Endodermal cell (in vitro differentiated cells): ENCODE measurements at places on chromosomes 3 and 15. TPM values are rescaled to one million over a fixed set of nuclear protein-coding genes. Genes with fewer than 3 reads are reported as not detected.

GRCh38 chr3:186102687-186103086 lies 6.2 kb downstream of the ETV5 start:
- H3K36me3 ChIP-seq, result peaks cover 27% of the 10 kb centered on the region
- H3K4me1 ChIP-seq, result peaks cover 4% of the 10 kb centered on the region
- no peak overlapping the region for H3K4me3 ChIP-seq
- no peak for DNase-seq
- H3K27ac ChIP-seq, result no peak overlapping the region

- H3K4me1 ChIP-seq, result peaks cover 4% of the 10 kb centered on the region
- no peak overlapping the region for H3K4me3 ChIP-seq
- DNase-seq, result peak; percentile 74
- H3K36me3 ChIP-seq, result no peaks in the 10 kb centered on the region
- H3K27me3 ChIP-seq, result no peaks in the 10 kb centered on the region
- no peak overlapping the region for H3K27ac ChIP-seq
Observed at GRCh38 chr3:124620600-124621063, 109.6 kb upstream of the UMPS start.

DNA sequence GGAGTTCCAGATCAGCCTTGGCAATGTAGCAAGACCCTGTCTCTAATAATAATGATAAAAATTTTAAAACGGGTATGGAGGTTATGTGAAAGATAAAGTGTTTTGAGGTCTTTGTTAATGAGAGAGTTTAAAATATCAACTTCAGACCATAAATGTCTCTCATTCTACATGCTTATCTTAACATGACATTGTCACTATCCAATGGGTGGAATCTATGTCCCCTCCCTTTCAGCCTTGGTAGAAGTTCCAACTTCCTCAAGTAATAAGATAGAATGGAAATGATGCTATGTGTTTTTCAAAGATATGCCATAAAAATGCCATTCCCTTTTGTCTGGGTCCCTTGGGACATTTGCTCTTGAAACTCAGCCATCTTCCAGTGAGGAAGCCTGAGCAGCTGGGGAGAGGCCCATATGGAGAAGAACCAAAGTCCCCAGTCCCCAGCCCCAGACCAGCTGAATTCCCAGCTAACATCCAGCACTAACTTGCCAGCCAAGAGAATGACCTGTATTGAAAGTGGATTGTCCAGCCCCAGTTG lies 17.0 kb downstream of the RPSA start:
- no peak for DNase-seq
- H3K4me3 ChIP-seq, result no peak overlapping the region
- H3K36me3 ChIP-seq, result no peaks in the 10 kb centered on the region
- no peak overlapping the region for H3K27ac ChIP-seq
- peaks cover 9% of the 10 kb centered on the region for H3K4me1 ChIP-seq

DNA sequence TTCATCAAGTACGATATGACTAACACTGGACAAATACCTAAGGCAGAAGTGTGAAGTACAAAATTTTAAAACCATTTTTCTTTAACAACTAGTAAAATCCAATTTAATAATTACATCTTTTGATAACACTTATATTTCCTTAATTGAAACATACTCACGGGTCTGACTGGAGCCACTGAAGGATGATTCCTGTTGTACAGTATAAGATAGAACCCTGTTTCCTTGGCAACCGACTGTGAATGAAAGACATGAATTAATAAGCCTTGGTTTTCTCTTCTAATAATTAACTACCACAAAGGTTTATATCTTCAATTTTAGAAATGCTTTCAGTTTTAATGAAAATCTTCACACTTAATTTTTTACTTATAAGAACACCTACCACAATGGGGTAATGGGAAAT lies 19.4 kb downstream of the DHX36 start:
- H3K27me3 ChIP-seq, result no peaks in the 10 kb centered on the region
- no peak for DNase-seq

DNA sequence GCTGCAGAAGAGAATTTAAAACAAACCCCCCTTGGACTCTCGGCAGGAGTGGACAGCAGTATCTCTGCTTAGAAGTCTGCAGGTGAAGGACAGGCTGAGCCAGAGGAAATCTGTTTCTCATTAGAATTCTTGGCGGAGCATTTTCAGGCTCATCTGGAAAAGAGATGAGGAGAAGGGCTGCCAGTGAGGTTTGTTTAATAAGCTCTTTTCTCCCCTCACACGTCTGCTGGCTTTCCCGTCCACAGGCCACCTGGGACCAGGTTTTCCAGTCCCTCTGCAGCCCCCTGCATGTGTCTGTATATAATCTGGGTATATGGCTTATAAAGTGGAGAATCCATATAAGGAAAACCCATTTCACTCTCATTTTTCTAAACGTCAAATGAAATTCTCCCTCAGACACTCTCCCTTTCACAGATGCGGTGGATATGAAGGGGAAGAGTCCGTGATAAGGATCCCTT lies 155.4 kb upstream of the TPM1 start:
- H3K27me3 ChIP-seq, result no peaks in the 10 kb centered on the region
- H3K4me3 ChIP-seq, result no peak overlapping the region
- no peak for DNase-seq

GRCh38 chr3:160831401-160831800 lies 75.4 kb downstream of the PPM1L start:
- no peaks in the 10 kb centered on the region for H3K27me3 ChIP-seq
- no peaks in the 10 kb centered on the region for H3K4me1 ChIP-seq
- DNase-seq, result no peak

- H3K36me3 ChIP-seq, result no peaks in the 10 kb centered on the region
- no peak for DNase-seq
- H3K4me3 ChIP-seq, result no peak overlapping the region
- no peaks in the 10 kb centered on the region for H3K27me3 ChIP-seq
- no peaks in the 10 kb centered on the region for H3K4me1 ChIP-seq
Observed at GRCh38 chr3:14861031-14861430, 42.3 kb downstream of the FGD5 start.

DNA sequence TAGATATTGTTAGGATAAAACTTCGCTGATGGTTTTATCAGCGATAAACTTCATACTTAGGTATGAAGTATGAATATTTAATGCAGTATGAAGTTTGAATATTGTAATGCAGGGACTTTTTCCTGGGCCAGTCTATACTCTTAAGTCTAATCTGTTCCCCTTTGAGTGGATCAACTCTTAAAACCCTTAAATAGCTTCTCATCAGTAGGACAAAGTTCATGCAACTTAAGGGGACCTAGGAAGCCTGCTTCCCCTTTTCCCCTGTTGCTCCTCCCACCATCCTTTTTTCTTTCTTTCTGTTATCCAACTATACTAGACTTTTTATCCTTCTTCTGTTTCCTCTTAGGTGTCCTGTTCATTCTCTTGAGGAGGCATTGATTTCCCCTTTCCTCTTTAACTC lies 78.7 kb downstream of the MITF start:
- no peak overlapping the region for H3K4me3 ChIP-seq
- no peaks in the 10 kb centered on the region for H3K27me3 ChIP-seq
- no peaks in the 10 kb centered on the region for H3K4me1 ChIP-seq
- DNase-seq, result no peak

DNA sequence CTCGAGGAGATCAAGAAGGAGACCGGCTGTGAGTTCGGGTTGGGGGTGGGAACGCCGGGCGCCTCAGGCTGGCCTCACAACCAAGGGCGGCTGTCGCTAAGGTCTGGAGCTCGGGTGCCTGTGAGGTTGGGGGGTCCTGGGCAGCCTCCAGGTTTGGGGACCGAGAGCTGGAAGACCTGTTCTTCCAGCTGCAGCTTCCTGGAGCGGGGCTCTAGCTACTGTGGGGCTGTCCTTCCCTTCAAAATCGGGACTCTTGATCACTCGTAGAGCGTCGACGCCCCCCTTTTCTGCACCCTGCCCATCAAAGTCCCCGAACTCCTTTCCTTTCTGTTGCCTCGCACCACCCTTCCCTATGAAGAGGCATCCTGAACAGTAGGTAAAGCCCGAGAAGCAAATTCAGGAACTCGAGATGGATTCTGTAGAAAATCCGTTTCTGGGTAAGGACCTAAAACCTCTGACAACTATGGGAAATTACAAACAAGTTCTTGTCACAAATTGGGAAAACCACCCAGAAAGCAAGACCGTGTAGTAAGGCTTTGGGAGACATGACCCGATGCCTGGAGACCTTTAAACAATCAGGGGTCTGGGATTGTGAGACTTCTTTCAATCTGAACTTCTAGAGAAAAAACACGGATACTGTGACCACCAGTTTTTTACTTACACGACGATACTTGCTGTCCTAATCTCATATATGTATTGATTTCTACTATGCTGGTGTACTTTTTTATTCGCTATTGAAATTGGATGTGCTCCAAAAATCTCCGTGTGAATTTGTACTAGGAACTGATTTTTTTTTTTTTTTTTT lies 556 bp downstream of the CHP1 start:
- H3K4me3 ChIP-seq, result peak overlapping the region; percentile 95
- peak overlapping the region; percentile 36 for H3K27ac ChIP-seq
- no peaks in the 10 kb centered on the region for H3K27me3 ChIP-seq
- no peaks in the 10 kb centered on the region for H3K4me1 ChIP-seq
- no peak for DNase-seq
- peaks cover 8% of the 10 kb centered on the region for H3K36me3 ChIP-seq

DNA sequence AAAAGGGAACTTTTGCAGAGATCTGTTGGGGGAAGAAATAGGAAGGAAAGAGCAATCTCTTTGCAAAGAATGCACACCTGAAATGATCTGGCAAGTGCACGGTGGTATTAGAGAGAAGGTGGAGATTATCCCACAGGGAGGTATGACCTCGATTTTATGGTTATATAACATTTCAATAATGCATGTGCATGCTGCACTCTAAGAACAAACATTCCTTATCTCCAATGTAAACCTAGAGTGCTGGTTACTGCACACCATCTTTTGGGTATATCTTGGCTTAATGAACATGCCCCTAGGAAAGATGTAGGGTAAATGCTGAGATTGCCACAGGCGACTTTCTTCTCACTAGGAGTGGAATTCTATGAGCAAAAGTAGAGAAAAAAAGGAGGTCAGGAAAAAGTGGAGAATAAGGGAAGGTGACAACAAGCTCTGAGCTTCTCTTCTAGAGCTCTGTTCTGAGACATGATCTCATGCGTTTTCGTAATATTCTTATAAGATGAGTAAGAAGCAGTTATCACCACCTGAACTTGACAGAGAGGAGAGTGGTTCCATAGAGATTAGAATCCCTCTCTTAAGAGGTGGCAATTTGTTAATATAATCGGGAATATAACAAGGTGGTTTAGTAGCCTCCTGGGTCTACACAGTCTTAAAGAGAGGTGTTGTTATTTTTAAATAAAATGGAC lies 117.5 kb upstream of the TMC3 start:
- no peak overlapping the region for H3K4me3 ChIP-seq
- H3K4me1 ChIP-seq, result peaks cover 5% of the 10 kb centered on the region
- no peak for DNase-seq
- no peak overlapping the region for H3K27ac ChIP-seq
- no peaks in the 10 kb centered on the region for H3K27me3 ChIP-seq

- H3K27me3 ChIP-seq, result no peaks in the 10 kb centered on the region
- H3K36me3 ChIP-seq, result no peaks in the 10 kb centered on the region
- H3K27ac ChIP-seq, result no peak overlapping the region
- H3K4me1 ChIP-seq, result no peaks in the 10 kb centered on the region
- DNase-seq, result no peak
- no peak overlapping the region for H3K4me3 ChIP-seq
Observed at GRCh38 chr3:78154521-78155186, 1114.8 kb downstream of the ROBO2 start.

DNA sequence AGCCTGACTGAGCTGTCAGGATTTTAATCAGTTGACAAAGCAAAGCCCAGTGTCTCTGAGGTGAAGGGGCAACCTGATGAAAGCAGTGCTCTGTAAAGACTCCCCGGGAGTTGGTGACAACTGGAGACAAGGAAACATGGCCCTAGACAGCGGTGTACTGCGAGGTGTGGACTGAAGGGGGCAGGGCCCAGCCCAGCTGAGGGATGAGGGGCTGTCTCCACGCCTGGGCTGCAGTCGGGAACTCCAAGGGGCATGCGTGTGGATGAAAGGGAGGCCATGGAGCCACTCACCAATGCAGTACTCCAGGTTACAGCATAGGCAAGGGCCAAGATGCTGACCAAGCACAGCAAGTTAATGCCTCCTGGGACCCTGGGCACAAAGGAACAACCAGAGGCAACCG lies 45.1 kb downstream of the SCAP start:
- peaks cover 70% of the 10 kb centered on the region for H3K36me3 ChIP-seq
- DNase-seq, result peak; percentile 22
- H3K27me3 ChIP-seq, result no peaks in the 10 kb centered on the region
- no peak overlapping the region for H3K27ac ChIP-seq
- no peak overlapping the region for H3K4me3 ChIP-seq

DNA sequence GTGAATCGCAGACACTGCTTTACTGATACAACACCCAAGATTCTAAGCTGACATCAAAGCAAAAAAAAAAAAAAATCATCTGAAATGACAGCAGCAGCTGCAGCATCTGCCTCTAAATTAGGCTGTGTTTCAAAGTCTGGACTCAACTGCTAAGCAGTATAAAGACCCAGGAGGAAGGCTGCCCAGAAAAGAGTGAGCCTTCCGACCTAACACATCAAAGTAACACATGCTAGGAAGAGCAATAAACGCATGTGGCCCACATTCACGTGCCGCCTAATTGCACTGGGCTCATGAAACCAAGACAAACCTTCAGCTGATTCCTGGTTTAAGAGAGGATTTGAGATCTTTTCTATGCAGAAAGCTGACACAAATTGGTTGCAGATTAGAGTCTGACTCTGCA lies 317.1 kb downstream of the ZIC4 start:
- no peaks in the 10 kb centered on the region for H3K4me1 ChIP-seq
- H3K27ac ChIP-seq, result no peak overlapping the region
- no peaks in the 10 kb centered on the region for H3K36me3 ChIP-seq
- H3K4me3 ChIP-seq, result no peak overlapping the region

- H3K4me1 ChIP-seq, result no peaks in the 10 kb centered on the region
- H3K27ac ChIP-seq, result no peak overlapping the region
- DNase-seq, result no peak
- H3K27me3 ChIP-seq, result no peaks in the 10 kb centered on the region
Observed at GRCh38 chr3:155332716-155333115, 39.2 kb upstream of the STRIT1 start.

DNA sequence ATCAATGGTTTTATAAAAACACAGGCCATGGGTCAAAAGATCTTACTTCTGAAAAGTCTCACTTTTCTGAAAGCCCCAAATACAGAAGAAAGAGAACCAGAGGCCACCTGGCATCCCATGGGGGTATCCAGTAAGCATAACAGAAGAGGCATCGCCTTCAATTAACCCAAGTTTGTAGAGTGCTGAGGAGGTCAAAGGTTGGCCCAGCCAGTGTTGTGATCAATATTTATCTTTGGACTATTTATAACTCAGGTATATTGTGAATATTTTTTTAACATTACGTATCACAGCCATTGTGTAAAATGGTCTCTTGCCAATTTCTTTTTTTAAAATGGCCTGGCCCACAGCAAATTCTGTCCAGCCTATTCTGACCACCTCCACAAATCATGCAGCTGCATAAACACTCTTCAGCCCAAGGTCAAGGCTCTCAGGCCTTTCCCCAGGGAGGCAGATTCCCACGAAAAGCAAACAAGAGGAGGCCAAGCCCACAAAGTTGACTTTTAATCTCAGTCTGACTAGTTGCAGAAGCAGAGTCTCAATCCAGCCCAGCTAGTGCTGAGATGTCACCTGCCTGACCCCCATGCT lies 26.2 kb upstream of the SPTBN5 start:
- H3K27me3 ChIP-seq, result no peaks in the 10 kb centered on the region
- no peak overlapping the region for H3K27ac ChIP-seq
- H3K4me1 ChIP-seq, result peaks cover 12% of the 10 kb centered on the region

ZDHHC23 gene
- total RNA-seq, result 14.6 to 18.9 TPM (median 16.2 TPM) in 3 replicates

BCL2A1 gene
- total RNA-seq, result not detected in 3 replicates

IGDCC3 gene
- total RNA-seq, result 13.4 and 13.5 TPM in 2 replicates

MYZAP gene
- 0.22 to 0.54 TPM in 2 of 3 replicates, not detected in the other for total RNA-seq

GOLGA8J gene
- total RNA-seq, result 0.40 to 0.44 TPM in 2 of 3 replicates, not detected in the other

TIMP4 gene
- total RNA-seq, result 0.46 TPM in 1 of 3 replicates, not detected in the others
